ENCODE measurements at places on chromosomes 5 and 9.

DNA sequence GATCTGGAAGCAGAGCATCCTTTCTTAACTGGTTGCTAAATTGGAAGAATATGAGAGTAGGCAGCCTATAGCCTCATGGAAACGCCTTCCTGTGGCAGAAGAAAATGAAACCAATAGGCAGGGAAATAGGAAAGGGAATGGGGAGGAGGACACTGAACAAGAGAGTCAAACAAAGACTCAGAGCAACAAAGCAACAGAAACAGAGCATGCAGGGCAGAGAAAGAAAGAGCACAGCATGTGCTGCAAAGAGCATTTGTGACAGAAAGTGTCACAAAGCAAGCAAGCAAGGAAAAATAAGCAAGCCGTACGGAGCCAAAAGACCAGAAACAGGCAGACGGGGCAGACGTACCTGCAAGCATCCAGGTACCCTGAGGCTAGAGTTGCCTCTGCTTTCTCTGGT, 123.1 kb downstream of the RAPGEF6 start:
- no peak for DNase-seq

GRCh38 chr5:41903382-41903891, 707 bp upstream of the RIMOC1 start:
- DNase-seq = no peak

DNA sequence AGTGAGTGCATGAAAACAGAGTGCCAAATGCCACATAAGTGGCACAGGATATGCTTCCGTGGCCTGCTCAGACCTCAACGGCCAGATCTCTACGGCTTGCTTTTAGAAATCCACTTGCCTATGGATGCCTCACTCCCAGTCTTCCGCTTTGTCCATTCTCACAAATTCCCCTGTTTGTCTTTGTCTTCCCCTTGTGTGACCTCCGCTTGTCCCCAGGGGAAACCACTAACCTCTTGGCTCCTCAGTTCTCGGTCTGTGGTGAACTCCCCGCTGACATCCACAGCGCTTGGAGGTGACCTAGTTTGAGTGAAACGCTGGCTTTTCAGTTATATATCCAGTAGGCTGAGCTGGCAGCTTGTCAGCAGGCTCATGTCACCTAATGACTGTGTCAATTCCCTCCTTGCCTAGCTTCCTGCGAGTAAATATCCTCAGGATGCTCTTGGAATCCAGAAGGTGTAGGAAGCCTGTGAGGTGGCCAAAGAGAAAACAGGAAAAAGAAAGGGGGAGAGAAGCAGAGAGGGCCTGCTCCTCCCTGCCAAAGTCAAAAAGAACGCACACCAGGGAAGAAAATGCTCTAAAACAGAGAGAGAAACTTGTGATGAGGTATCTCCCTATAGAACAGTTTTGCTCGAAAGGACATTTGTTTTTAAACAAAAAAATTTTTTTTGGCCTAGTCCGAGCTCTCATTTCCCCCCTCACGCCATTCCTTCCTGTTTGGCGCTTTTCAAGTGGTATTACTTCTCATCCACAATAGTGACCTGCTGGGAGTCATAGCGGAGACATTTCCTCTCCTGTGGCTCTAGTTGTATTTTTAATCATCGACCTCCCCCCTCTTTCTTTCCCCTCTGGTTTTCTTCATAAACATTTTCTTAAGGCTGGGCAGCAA, 101.6 kb upstream of the SPRY4 start:
- DNase-seq = no peak

- DNase-seq = no peak
Observed at GRCh38 chr5:39228596-39228995, 9.2 kb upstream of the FYB1 start.

DNA sequence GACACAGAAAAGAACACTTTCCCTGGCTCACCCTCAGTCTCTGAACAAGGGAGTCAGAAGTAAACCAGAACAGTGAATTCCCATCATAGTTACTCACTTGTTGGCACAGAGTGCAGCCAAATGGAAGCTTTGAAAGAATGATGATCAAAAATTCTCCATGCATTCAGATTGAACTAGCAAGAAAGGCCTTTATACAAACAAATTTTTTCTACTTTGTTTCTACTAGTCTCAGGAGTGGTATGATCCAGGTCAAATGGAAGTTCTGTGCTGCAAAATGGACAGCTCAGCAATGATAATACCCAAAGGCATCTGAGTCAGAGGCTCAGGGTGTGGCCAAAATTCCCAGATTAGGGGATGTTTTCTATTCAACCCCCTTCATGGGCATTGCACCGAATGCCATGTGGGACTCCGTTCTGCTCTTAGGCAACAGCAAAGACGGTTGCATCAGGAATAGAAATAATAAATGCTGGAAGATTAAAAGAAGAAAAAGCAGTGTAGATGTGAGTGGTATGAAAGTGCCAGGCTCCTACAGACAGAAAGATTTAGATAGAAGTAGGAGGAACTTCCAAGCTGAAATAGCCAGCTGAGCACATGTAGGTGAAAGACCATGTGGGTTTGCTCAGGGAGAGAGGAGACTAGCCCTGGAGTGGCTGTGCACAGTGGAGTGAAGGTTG, 24.0 kb upstream of the ASPN start:
- peak; percentile 95 for DNase-seq

DNA sequence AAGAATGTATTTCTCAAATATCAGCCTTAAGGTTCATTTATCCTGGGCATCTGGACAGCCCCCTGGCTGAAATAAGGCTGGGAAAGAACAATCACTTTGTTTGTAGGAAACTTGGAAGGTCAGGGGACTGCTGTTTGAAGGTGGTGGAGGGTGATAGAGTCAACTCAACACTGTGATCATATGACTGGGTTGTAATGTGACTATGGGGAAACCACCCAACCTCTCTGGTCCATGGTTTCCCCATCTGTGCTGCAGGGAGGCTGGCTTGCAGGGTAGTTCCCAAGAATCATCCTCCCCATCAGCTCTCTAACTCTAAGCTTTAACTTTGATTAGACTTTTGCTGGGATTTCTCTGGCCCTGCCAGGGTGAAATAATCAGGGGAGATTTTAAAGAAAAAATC, 10.0 kb downstream of the INSYN2B start:
- no peak for DNase-seq

GRCh38 chr9:68704814-68705530, at the start of gene PIP5K1B:
TSS of gene PIP5K1B (plus strand) at chr9:68705240. CDS start at chr9:68822615, 117,375 bp downstream.
- DNase-seq = peak; percentile 86

- DNase-seq = no peak
Observed at GRCh38 chr5:172188893-172189692, 1.1 kb upstream of the STK10 start.

- DNase-seq = peak; percentile 25
Observed at GRCh38 chr5:65482296-65482735, 596 bp upstream of the ADAMTS6 start.

DNA sequence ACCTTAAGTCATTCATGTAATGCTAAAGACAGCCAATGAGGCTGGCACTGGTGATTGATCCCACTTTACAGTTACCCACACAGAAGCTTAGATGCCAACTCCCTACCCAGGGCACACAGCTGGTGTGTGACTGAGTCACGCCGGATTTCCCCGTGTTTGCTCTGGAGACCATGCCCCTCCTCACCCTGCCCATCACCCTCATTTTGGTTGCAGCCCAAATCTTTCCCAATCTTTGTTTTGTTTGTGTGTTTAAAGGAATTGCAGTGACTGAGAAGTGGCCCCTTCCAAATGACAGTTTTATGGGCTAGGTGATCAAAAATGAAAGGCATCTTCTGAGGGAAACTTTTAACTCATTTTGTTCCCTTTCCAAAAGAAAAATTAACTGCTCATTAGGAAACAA, 10.9 kb downstream of the FBXL7 start:
- DNase-seq = peak; percentile 29

DNA sequence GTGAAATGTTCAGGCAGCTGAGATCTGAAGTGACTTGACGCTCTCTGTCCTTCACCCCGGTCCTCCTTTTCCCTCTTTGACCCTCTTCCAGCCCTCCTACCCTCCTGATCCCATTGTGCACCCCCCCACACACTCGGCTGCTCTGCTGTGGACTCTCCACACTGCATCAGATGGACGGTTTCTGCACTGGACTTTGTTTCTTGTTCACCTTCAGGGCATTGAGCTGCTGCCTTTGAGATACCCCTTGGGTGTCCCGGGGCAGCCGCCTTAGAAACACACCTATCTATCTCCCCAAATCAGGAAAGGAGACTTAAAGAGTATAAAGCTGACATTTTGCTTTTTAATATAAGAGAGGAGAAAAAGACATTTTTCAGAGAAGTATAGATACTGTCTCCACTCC, 27.5 kb downstream of the AMBP start:
- no peak for DNase-seq

DNA sequence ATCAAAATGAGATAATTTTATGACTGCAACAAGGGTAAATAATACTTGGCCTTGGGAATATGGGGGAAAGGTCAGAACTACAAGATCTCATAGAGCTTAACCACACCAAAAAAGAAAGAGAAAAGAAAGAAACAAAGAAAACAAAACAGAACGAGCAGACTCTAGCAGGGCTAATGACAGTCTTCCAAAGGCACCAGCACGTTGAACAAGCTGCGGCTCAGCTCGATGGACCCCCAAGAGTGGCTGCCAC, 689 bp downstream of the AK3 start:
- no peak for DNase-seq

GRCh38 chr5:133995883-133996563, 8.8 kb downstream of the VDAC1 start:
- no peak for DNase-seq

- DNase-seq = no peak
Observed at GRCh38 chr9:128828719-128829452, 708 bp downstream of the SPOUT1 start.

- DNase-seq = no peak
Observed at GRCh38 chr5:38434966-38435705, 121.3 kb downstream of the LIFR start.
